ENCODE measurements at places on chromosomes 6 and 20.

- DNase-seq, result peak; percentile 24
Observed at GRCh38 chr6:43817192-43817591, 47.2 kb downstream of the VEGFA start.

DNA sequence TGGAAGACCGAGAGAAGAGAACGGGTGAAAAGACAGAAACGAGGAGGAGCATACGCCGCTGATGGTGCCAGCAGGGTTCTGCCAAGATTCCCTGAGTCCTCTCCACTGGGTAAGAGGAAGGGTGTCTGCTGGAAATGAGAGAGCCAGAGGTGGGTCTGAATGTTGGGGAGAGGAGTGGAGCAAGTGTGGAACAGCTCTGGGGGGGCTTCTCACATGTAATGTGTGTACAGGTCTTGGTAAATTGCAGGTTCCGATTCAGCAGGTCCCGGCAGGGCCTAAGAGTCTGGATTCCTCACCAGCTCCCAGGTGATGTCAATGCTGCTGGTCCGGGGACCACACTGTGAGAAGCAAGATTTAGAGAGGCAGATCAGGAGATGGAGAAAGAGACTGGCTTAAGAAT, 1.5 kb upstream of the EBF4 start:
- no peak for DNase-seq

DNA sequence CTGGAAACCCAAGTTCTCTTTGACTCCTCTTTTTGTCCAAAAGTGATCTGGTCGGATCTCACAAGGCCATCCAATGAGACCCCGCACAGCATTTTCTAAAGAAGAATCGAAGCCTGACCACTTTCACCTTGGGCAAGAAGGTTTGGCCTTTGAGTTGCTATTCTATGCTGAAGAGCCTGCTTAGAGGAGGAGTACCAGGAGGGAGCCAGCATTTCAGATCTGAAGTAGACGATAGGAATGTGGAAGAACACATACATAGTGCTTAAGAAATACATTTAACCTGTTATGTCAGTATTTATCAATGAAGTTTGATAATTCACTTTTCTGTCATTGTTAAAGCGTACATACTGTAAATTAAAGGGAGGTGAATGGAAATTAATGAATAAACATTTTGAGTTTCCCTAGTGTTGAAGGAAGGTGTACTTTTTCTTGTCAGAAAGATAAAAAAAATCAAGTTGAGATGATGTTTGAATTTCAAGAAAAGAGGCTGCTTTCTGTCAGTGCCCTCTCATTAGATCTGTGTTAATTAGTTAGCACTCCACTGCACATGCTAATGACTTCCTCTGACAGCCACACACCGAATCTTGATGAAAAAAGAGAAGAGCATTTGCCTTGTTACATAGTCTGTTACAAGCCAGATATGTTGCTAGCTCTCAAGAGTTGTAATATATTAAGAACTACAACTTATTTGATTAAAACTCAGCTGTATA, 10.9 kb upstream of the TDRD6 start:
- DNase-seq, result no peak

- DNase-seq, result no peak
Observed at GRCh38 chr6:133408132-133408531, 167.0 kb downstream of the EYA4 start.

DNA sequence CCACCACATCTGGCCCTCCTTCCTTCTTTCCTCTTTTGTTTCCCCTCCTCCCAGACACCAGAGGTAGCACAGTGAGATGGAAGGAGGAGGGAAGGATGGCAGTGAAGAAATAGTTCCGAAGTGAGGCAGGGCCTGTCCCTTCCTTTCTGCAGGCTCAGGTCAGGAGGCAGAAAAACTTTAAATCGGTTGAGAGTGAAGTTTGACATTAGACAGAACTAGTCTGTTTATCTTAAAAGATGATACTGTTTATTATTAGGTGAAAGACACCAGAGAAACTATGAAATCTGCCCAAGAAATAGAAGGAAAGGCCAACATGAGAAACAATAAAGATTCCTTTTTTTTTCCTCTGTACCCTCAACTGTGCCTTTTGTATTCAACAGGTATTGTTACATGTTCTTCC, 670.3 kb downstream of the UTRN start:
- DNase-seq, result no peak

DNA sequence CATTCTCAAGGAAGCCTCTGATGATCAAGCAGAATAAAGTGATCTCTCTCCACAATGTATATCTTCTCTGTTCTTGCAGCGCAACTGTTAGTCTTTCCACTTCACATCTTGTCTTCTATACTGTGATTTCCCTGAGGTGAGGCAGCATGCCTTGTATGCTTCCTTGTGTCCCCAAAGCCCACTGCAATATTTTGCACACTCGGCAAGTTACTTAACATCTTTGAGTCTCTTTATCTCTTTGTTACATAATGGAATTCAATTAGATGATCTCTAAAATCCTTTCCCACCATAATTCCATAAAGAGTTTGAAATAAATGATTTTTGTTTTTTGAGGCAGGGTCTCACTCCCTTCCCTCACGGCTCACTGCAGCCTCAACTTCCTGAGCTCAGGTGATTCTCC, 40.4 kb upstream of the ALDH8A1 start:
- DNase-seq, result no peak

- DNase-seq, result peak; percentile 38
Observed at GRCh38 chr6:49913636-49914375, 47.5 kb upstream of the CRISP1 start.

DNA sequence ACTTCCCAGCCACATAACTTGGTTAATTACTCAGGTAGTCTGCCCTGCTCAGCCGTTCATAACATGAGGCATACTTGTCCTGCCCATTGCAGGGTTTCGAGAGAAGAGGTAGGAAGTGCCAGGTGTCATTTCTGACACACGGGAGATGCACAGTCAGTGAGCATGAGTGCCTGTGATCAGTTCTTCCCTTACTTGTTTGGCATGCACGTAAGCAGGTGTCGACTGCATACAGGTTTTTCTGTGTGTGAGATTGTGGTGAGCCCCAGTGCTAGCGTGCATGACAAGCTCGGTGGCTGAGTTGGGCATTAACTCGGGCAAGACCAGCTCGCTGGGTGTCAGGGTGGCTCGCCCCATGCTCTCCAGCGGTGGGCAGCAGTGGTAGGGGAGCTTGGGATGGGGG, 51.2 kb upstream of the SLC22A1 start:
- DNase-seq, result no peak

DNA sequence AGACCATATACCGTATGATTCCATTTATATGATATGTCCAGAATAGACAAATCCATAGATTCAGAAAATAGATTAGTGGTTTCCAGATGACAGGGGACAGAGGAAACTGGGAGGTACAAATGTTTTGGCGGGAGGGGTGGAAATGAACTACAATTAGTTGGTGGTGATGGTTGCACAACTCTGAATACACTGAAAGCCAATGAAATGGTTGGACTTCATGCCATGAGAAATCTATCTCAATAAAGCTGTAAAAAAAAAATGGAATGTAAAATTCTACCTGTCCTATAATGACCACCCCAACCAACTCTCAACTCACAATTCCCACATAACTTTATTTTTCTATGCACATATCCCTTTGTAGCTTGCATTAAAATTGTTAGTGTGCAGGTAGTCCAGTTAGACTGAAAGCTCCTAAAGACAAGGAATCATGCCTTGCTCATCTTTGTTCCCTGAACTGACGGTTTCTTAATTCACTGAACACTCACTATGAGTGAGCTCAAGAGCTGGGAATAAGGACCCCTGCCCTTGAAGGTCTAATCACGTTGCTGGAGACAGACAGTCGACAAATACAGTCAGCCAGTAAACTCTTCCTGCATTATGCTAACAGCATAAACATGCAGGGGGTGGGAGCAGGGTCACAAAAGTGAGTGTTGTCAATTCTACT, 1.4 kb downstream of the DCDC2 start:
- DNase-seq, result no peak

GRCh38 chr6:3019065-3019464, 19.4 kb downstream of the NQO2 start:
- no peak for DNase-seq

DNA sequence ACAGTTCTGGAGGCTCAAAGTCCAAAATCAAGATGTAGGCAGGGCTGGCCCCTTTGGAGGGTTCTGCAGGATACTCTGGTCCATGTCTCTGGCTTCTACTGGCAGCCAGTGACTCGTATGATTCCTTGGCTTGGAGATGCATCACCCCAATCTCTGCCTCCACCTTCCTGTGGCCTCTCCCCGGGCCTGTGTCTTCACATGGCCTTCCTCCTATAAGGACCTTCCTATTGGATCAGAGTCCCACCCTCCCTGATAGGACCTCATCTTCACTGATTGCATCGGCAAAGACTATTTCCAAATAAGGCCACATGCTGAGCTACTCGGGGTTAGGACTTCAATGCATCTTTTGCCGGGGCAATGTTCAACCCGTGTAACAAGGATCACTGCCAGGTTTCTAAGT, 509.0 kb downstream of the CD83 start:
- no peak for DNase-seq

DNA sequence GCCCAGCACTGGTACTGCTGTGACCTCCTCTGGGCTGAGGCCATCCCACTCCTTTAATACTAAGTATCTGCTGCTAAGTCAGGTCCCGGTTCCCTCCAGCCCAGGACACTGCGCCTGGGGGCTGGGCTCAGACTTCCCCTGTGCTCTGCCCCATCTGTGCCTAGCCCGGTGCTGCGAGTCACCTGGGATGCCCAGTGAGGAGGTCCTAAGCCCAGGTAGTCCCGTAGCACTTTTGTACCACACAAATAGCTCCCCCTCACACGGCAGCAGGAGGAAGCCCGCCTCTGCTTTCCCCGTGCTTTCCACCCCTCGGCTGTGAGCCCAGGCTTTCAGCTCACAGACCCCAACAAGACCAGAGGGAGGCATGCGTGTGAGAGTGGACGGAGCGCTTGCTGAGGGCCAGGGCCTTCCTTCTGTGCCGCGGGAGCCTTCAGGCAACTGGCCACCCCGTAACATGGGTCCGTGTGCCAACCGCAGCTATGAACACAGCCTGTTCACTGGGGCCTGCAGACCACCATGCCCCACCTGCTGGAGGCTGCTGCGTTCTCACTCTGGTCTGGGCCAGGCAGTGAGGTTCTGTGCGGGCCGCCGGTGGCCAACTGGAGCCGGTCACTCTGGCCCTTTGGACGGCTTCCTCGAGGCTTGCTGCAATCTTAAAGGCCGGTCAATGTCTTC, 79.9 kb upstream of the MPC1 start:
- DNase-seq, result no peak

DNA sequence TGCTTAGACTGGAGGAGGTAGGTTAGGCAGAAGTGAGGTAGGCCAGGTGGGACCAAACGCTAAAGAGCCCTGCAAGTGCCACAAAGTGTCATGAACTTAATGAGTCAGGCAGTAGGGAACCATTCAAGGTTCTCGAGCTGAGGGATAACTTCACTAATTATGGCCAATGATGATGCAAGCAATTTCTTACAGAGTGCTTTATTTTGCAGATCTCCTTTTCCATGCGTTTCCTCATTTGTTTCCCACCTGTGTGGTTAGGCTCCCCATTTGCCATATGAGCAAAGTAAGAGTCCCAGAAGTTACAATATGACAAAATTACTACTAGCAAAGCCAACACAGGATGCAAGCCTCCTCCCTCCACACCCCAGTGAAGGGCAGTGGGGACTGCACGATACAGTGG, 36.5 kb upstream of the PSMF1 start:
- no peak for DNase-seq

GRCh38 chr20:33679758-33680485, 5.7 kb upstream of the NECAB3 start:
- no peak for DNase-seq

- no peak for DNase-seq
Observed at GRCh38 chr6:160979061-160979708, 12.4 kb upstream of the MAP3K4 start.

DNA sequence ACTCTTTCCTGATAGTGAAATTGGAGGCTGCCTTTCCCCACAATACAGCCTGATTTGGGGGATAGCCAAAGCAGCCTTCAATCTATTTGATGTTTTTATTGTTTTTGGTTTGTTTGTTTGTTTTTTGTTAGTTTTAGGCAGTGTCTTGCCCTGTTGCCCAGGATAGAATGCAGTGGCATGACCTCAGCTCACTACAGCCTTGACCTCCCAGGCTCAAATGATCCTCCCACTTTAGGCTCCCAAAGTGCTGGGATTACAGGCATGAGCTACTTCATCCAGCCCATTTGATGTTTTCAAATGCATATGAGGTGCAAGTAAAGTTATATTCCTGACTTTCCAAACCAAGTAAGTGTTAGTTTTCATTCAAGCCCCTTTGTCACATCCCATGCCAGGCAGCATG, 41.3 kb upstream of the SEC63 start:
- DNase-seq, result no peak

GRCh38 chr6:160077526-160077925, 44.1 kb upstream of the SLC22A1 start:
- no peak for DNase-seq

- DNase-seq, result no peak
Observed at GRCh38 chr20:47660983-47661700, 124.1 kb downstream of the SULF2 start.

- DNase-seq, result peak; percentile 31
Observed at GRCh38 chr6:105991561-105992314, 94.4 kb upstream of the PRDM1 start.

DNA sequence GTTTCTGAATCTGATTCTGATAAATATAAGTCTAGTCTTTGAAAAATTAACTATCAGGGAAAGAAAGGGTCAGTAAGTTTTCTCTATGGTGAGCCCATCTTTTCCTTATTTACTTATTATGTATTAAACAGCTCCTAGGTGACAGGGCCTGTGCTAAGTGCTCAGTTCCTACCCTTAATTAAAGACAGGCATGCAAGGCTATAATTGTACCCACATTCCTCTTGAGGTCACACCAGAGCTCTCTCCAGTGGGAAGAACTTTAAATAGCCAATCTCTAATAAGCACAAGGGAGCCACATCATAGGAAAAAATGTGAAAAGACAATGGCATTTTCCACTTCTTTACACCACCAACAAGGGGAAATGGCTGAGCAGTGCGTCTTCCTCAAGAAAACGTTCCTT, 421.8 kb upstream of the SLC35B3 start:
- DNase-seq, result no peak

- no peak for DNase-seq
Observed at GRCh38 chr6:72406517-72406916, 215.3 kb upstream of the KCNQ5 start.

DNA sequence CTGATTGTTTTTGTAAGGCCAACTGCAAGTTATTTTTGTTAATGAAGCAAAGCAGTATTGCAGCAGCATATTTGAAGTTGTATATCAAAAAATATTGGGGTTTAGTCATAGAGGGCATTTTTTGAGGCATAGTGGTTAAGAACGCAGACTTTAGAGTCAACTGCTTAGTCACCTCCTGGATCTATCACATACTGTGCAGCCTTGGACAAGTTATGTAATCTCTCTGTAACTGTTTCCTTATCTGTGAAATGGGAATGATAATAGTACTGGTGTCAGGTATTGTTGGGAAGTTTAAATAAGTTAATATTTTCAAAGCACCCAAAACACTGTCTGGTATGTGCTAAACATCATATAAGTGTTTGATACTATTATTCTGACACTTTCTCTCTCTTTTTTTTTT, 27.2 kb upstream of the EFHC1 start:
- no peak for DNase-seq

All from NCI-H146 (cell line).